Activated CD4-positive, alpha-beta T cell treated with anti-CD3 and anti-CD28 coated beads for 4 hours (primary cell): ENCODE measurements at places on chromosomes 1 and 21.

DNA sequence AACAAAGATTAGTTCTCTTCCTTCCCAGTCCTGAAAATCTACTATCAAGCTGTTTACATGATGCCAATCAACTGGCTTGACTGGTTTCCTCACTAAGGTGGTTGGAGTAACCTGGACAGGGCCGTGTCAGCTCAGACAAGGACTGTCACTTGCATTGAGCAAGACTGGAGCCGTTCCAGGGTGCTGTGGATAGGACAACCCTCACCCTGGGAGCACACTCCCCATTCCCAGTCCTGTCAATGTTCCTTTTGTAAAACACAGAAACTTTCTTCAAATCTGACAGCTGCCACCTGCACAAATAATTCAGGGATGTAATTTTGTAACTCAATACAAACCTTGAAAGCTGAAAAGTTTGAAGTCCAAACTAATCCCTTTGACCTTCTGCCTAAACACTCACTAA lies 31.4 kb downstream of the PLPP3 start:
- DNase-seq: no peak

DNA sequence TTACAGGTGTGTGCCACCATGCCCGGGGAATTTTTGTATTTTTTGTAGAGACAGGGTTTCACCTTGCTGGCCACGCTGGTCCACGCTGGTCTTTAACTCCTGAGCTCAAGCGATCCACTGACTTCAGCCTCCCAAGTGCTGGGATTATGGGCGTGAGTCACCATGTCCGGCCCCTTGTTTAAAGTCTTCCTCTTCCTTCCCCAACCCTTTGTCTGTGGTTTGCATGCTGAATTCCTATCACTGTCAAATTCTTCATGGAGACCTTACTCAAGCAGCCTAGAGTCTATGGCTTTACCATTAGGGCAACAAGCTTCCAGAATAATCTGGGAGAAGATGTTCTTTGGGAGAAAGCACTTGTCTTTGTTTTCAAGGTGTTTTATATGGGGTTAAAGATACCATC lies 34.7 kb downstream of the B3GALT5 start:
- no peak for DNase-seq

- DNase-seq: no peak
Observed at GRCh38 chr1:188129856-188130838, 1301.4 kb downstream of the PLA2G4A start.

- DNase-seq: no peak
Observed at GRCh38 chr1:169367096-169367685, 406 bp downstream of the NME7 start.

DNA sequence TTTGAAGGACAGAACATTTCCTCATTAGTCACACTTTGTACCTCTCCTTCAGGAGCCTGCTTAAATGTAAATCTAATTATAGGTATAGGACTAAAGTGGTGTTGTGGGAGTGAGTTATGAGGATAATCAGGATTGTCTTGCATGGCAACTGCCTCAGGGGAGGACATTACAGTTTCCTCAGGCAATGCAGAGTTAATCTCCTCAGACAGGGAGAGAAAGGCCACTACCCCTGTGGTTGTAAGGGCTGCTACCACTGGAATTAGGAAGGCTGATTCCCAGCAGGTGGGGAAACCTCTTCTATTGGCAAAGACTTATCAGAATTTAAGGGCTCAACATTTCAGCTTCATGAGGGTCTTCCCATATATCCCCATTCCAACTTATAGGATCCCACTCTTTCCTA lies 286.8 kb upstream of the PBX1 start:
- DNase-seq: no peak

DNA sequence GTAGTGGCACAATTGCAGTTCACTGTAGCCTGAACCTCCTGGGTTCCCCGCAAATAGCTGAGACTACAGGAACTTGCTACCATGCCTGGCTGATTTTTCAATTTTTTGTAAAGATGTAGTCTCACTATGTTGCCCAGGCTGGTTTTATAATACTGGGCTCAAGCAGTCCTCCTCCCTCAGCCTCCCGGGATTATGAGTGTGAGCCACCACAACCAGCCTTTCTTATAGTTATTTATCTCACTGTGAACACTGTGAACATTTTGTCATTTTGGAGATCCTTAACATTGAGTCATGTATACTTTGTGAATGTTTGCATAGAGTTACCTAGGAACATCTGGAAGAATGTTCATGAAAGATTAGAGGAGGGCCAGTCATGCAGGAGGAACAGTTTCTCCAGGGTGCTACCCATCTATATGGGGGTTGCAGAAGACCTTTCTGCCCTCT lies 127.1 kb upstream of the CACYBP start:
- no peak for DNase-seq

GRCh38 chr1:47438165-47439016 lies 547 bp downstream of the FOXD2 start:
- peak; percentile 25 for DNase-seq

GRCh38 chr1:75723989-75724471 lies 479 bp upstream of the ACADM start:
- DNase-seq: peak; percentile 65

GRCh38 chr1:219988387-219988786 lies 57.9 kb downstream of the EPRS1 start:
- DNase-seq: no peak

GRCh38 chr21:31531967-31532366 lies 127.5 kb upstream of the SOD1 start:
- no peak for DNase-seq

GRCh38 chr1:204207136-204207616 lies 6.6 kb downstream of the GOLT1A start:
- peak; percentile 75 for DNase-seq

DNA sequence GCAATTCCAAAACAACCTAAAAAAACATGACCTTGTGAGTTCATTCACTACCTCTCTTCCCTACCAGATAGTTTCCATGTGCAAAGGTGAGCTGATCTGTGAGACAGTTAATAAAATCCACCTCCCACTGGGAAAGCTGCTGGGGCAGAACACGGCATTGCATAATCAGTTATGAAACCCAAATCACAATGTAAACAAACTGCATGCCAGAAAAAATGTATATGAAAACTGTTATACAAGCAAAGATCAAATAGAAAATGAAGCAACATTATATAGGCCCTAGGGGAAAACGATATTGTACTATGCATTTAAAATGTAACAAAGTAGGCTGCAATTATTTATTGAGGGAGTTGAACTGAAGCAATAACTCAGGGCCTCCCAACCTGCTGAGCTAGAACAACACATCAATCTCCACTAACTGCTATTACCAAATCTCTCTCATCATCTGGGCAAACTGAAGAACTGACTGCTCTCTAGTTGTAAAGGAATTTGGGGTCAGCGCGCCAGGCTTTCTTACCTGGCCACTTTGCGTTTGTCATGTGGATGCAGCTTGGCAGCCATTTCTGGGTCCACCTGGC lies 31.0 kb downstream of the TRIT1 start:
- no peak for DNase-seq

DNA sequence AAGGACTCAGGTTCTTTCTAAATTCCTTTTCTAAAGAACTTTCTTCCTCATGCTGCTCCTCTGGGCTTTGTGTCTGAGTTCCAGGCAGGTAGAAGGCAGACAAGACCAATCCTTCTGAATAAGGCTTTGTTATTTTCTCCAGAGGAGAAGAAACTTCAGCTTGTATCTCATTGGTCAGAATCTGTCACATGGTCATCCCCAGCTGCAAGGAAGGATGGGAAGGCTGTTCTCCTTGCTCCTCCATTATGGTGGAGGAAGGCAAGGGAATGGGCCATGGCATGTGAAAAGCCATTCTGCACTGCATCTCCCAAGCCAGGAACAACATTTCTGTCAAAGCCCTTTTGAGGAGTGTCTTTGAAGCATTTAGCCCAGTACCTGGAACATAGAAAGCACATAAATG lies 50.6 kb upstream of the NTPCR start:
- DNase-seq: no peak

DNA sequence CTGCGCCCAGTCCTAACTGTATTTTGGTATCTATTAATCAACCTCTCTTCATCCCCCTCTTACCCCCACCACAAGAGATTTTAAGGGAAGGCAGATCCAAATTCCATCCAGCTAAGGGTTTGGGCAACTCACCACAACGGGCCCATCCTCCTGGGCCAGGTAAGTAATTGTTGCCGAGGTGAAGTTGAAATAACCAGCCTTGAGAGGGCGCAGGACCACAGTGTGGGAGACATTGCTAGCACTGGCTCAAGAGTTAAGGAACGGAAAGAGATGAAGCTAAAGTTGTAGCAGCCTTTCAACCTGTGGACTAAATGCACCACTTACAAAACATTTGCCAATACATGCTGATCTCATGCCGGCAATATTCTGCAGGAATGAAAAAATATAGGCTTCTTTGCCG lies 5.9 kb downstream of the SSR2 start:
- DNase-seq: no peak

GRCh38 chr21:45918011-45918410 lies 63.6 kb upstream of the COL6A1 start:
- no peak for DNase-seq

DNA sequence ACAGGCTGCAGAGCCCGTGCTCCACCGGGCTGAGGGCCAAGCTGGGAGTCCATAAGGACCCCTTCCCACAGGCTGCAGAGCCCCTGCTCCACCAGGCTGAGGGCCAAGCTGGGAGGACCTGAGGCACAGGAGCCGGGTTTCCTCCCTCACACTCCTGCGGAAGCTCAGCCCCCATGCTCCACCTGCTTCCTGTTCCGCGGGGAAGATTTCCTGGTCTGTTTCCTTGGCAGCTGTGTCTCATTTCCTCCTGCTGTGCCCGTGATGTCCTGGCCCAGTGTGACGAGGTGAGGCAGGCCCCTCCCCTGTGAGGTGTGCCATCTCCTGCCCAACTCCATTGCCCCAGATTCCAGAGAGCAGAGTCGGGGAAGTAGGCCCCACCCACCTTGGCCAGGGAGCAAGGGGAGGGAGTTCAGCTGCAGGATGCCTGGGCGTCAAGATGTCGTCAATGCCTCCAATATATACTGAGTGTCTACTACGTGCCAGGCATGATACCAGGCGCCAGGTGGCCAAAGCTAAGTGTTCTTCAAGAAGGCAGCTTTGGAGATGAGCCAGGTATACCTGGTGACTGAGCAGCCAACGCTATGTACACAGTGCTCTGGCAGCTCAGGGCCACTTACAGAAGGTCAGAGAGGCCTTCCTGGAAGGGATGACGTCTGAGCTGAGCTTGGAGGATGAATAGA lies 58.8 kb downstream of the NAV1 start:
- DNase-seq: no peak

DNA sequence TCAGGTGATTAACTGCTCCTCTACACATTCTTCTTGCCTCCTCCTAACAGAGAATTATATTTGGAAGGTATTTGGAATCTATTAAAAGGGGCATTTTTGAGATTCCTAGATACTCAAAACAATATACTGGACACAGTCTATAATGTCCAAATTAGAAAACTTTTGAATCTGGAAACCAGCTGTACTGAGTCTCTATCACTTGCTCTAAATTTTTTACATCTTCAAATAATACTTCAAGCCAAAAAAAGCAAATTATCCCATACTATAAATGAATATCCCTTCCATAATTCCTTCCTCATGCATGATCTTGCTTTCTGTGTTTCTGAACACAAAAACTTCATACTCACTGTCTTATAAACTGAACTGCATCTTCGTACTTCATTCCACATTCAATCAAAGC lies 28.5 kb downstream of the PTP4A2 start:
- DNase-seq: no peak

GRCh38 chr1:20612221-20612746 lies 21.0 kb upstream of the PINK1 start:
- no peak for DNase-seq

DNA sequence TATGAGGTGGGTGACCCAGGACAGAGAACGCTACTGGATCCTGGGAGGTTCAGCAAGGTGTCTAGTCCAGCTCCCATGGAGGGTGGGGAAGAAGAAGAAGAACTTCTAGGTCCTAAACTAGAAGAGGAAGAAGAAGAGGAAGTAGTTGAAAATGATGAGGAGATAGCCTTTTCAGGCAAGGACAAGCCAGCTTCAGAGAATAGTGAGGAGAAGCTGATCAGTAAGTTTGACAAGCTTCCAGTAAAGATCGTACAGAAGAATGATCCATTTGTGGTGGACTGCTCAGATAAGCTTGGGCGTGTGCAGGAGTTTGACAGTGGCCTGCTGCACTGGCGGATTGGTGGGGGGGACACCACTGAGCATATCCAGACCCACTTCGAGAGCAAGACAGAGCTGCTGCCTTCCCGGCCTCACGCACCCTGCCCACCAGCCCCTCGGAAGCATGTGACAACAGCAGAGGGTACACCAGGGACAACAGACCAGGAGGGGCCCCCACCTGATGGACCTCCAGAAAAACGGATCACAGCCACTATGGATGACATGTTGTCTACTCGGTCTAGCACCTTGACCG lies 8.6 kb upstream of the PIGV start:
- no peak for DNase-seq

GRCh38 chr1:175267716-175268416 lies 75.3 kb upstream of the KIAA0040 start:
- DNase-seq: no peak

GRCh38 chr1:243336163-243336562 lies 80.3 kb downstream of the SDCCAG8 start:
- no peak for DNase-seq

GRCh38 chr1:45429561-45430159 lies 61.3 kb downstream of the TESK2 start:
- DNase-seq: no peak
